Right renal pelvis (tissue), 4 donors: ENCODE measurements at places on chromosomes 16 and 17. TPM values are rescaled to one million over a fixed set of nuclear protein-coding genes. Genes with fewer than 3 reads are reported as not detected.

Gene TMEM132E
- 4.0 TPM for polyA plus RNA-seq

Gene KRTAP4-1
- not detected for polyA plus RNA-seq

Gene ERN2
- 0.48 TPM for polyA plus RNA-seq

Gene G6PC1
- 5.4 TPM for polyA plus RNA-seq

Gene CACNG4
- polyA plus RNA-seq, result 3.6 TPM

Gene KRT20
- 0.77 TPM for polyA plus RNA-seq

Gene PYY
- polyA plus RNA-seq, result 0.18 TPM

Gene CSH1
- polyA plus RNA-seq, result not detected
